Type B pancreatic cell (in vitro differentiated cells): ENCODE measurements at places on chromosomes 5 and 9. TPM values are rescaled to one million over a fixed set of nuclear protein-coding genes. Genes with fewer than 3 reads are reported as not detected.
A peak's percentile ranks its signal among the peaks of the same experiment; 100 is the strongest.

Gene ANKDD1B
- 0.93 and 1.6 TPM in 2 replicates for total RNA-seq

Gene TEX48
- total RNA-seq = not detected in 2 replicates

Gene NIM1K
- total RNA-seq = 0.43 and 0.67 TPM in 2 replicates

Gene SPATA31E1
- total RNA-seq = not detected in 2 replicates

Gene CNTLN
- 2.2 and 14.1 TPM in 2 replicates for total RNA-seq

DNA sequence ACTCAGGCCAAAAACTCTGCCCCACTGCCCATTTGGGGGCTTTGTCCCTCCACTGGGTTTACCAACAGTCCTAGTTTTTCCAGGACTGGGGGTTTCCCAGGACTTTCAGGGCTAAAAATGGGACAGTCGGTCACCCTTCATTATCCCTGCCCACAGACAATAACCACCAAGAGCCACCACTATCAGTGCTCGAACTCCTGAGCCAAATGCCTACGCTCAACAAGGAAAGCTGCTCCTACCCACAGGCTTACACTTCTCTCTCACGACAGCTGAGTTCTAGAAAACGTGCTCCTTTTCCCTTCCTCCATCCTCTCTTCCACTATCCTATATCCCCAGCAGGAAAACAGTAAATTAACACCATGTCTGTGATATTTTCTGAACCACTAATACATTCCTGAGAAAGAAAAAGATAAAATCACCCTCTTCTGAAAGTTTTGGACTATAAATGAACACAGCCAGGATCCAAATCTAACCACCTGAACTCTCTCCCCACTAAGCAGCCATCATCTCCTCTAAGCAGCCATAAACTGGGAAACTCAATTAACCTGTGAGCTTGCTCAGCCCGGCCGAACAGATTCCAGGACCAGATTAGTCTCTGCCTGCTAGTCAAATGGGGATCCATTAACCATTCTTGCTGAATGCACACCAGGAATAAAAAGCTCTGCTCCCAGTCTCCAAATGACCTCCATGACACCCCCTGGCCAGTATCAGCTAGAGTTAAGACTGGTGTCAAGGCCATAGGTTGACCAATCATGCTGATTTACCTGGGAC lies 41.8 kb downstream of the KLHL3 start:
- peaks cover 8% of the 10 kb centered on the region for H3K36me3 ChIP-seq
- H3K4me3 ChIP-seq = no peak overlapping the region
- no peaks in the 10 kb centered on the region for H3K4me1 ChIP-seq
- no peak overlapping the region for H3K27ac ChIP-seq
- H3K27me3 ChIP-seq = no peaks in the 10 kb centered on the region

- no peaks in the 10 kb centered on the region for H3K27me3 ChIP-seq
- no peak for DNase-seq
- H3K27ac ChIP-seq = no peak overlapping the region
- no peak overlapping the region for H3K4me3 ChIP-seq
These were observed 31.3 kb downstream of the MARCHF3 start for GRCh38 chr5:126998895-126999570.

DNA sequence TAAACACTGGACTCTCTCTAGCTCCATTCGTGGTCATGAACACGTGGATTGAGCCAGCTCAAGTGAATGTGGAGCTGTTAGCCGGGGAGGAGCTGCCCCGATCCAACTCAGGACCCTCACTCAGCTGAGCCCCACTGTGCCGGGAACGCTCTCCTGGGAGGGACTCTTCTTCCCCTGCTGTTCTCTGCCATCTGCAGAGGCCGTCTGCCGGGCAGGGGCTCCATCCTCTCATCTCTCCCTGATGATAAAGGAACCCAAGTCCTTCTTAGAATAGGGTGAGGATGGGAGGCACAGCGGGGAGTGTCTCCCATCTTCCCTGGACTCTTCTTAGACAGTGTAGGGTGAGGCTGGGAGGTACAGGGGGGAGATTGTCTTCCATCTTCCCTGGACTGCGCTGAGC lies 120.5 kb upstream of the IRX4 start:
- no peak for DNase-seq
- no peak overlapping the region for H3K27ac ChIP-seq
- no peaks in the 10 kb centered on the region for H3K36me3 ChIP-seq
- H3K4me1 ChIP-seq = no peaks in the 10 kb centered on the region

- no peaks in the 10 kb centered on the region for H3K4me1 ChIP-seq
- no peak for DNase-seq
- no peak overlapping the region for H3K27ac ChIP-seq
These were observed 529 bp upstream of the NRARP start for GRCh38 chr9:137302449-137303150.

- H3K27ac ChIP-seq = no peak overlapping the region
- DNase-seq = peak; percentile 45
- no peaks in the 10 kb centered on the region for H3K36me3 ChIP-seq
- no peak overlapping the region for H3K4me3 ChIP-seq
- H3K27me3 ChIP-seq = peaks cover 40% of the 10 kb centered on the region
- H3K4me1 ChIP-seq = no peaks in the 10 kb centered on the region
These were observed 10.8 kb downstream of the OR13J1 start for GRCh38 chr9:35859310-35859989.

- peaks cover 9% of the 10 kb centered on the region for H3K4me1 ChIP-seq
- no peak overlapping the region for H3K27ac ChIP-seq
- no peak overlapping the region for H3K4me3 ChIP-seq
- no peak for DNase-seq
- peaks cover 3% of the 10 kb centered on the region for H3K36me3 ChIP-seq
These were observed 139.0 kb upstream of the GAS1 start for GRCh38 chr9:87086221-87086818.

GRCh38 chr9:117273612-117274011 lies 141.2 kb downstream of the ASTN2 start:
- DNase-seq = no peak
- H3K27me3 ChIP-seq = no peaks in the 10 kb centered on the region
- H3K36me3 ChIP-seq = no peaks in the 10 kb centered on the region
- H3K27ac ChIP-seq = no peak overlapping the region
- no peak overlapping the region for H3K4me3 ChIP-seq

- H3K27ac ChIP-seq = no peak overlapping the region
- peaks cover 10% of the 10 kb centered on the region for H3K4me1 ChIP-seq
- no peaks in the 10 kb centered on the region for H3K27me3 ChIP-seq
- H3K4me3 ChIP-seq = no peak overlapping the region
- no peaks in the 10 kb centered on the region for H3K36me3 ChIP-seq
These were observed 607.2 kb upstream of the WWC1 start for GRCh38 chr5:167684251-167684650.

DNA sequence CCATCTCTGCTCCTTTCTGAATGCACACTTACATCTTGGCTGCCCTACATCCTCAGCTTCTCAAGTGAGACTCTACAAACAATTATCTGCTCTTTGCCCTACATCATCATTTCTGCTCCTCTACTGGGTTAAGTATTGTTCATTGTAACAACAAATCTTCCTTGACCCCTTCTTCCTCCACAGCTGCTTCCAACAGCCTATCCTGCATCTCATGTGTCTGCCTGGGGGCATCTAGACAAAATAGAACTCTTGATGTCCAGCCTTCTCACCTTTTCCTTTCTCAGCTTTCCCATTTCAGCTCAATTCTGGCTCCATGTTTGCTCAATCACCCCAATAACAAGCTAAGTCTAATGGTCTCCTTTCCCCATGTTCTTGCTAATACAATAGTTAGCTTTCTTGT lies 509.8 kb downstream of the DIRAS2 start:
- H3K27ac ChIP-seq = no peak overlapping the region
- no peaks in the 10 kb centered on the region for H3K36me3 ChIP-seq
- no peak overlapping the region for H3K4me3 ChIP-seq
- peaks cover 6% of the 10 kb centered on the region for H3K27me3 ChIP-seq
- H3K4me1 ChIP-seq = no peaks in the 10 kb centered on the region

DNA sequence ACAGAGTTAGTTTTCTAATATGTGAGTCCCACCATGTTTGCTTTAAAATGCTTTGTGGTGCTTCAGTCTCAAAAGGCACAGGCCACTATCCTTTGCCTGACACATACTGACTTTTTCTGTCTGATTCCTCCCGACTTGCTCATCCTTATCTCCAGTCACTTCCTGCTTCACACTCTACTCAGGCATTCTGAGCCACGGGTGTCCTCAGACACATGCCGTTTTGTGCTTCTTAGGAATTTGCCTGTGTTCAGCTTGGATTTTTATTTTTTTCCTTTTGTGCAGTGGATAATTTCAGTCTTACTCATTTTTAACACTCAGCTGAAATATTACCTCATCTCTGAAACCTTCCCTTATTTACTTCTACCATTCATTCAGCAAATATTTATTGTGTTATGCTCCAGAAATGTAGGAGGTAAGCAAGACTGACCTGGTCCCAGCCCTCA lies 54.1 kb downstream of the MAN2A1 start:
- peaks cover 47% of the 10 kb centered on the region for H3K4me1 ChIP-seq
- DNase-seq = no peak
- peaks cover 10% of the 10 kb centered on the region for H3K36me3 ChIP-seq
- no peak overlapping the region for H3K4me3 ChIP-seq

DNA sequence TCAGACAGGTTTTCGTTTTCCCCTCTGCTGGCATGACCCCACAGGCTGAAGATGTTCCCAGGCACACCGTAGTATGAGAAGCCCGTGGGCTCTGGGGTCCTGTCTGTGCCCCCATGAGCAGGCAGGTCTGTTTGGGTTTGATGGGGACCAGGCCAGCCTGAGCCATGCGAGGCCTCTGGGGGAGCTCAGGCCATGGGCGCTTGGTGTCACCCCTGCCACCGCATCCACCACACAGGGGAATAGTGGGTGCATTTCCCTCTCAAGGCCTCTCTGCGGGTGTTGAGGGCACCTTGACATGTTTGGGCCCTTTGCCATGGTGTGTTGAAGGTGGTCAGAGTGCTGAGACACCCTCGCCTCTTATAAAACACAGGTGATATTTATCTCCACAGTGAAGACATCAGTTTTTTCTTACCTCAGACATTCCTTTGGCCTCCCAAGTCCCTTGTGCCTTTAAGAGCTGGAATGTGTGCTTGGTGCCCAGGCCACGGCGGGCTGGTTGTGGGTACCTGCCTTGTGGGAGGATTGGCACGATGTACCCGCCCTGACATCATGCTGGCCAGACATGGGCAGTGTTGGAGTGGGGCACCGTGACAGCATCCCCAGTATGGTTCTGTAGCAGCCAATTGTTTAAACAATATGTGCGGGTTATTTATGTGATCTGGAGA lies 68.3 kb downstream of the WNK2 start:
- H3K27ac ChIP-seq = no peak overlapping the region
- no peaks in the 10 kb centered on the region for H3K27me3 ChIP-seq
- DNase-seq = no peak
- no peaks in the 10 kb centered on the region for H3K4me1 ChIP-seq
- no peak overlapping the region for H3K4me3 ChIP-seq

- no peaks in the 10 kb centered on the region for H3K27me3 ChIP-seq
- H3K27ac ChIP-seq = no peak overlapping the region
- no peak overlapping the region for H3K4me3 ChIP-seq
- no peak for DNase-seq
- no peaks in the 10 kb centered on the region for H3K4me1 ChIP-seq
- H3K36me3 ChIP-seq = no peaks in the 10 kb centered on the region
These were observed 508.8 kb upstream of the CTNND2 start for GRCh38 chr5:12413075-12413474.

DNA sequence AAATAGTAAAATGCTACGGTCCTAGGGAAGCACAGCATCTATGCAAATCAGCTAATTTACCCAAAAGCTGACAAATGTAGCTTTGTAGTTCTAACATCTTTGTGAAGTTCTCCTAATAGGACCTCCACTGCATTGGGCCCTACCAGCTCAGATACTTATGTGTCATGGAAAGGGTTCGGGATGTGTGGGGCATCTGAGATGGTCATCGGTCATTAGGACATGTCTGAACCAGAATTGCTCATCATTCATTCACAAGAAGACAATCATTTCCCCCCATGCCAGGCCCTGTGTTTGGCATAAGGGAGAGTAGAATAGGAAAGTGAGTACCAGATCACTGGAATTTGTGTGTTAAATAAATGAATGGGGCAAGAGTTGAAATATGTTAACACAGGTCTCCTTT lies 35.7 kb downstream of the PWWP2A start:
- H3K4me3 ChIP-seq = no peak overlapping the region
- peaks cover 3% of the 10 kb centered on the region for H3K36me3 ChIP-seq
- H3K4me1 ChIP-seq = peaks cover 17% of the 10 kb centered on the region
- H3K27ac ChIP-seq = no peak overlapping the region
- H3K27me3 ChIP-seq = no peaks in the 10 kb centered on the region

DNA sequence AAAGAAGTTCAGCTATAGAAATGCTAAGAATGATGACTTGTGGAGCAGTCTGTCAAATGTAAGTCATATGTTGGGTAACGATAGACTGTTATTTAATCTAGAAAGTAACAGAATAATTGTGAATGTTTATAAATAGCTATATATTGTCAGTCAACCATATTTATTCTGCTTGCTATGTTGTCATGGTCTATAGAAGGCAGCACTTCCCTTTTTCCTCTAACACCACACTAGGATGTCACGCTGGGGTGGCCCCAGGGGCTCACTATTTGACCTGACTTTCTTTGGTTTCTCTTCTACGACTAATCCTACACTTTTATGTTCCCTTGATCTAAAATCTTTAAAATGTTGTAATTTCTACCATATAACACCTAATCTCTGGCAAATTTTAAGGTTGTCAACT lies 20.5 kb downstream of the ERAP2 start:
- peaks cover 4% of the 10 kb centered on the region for H3K36me3 ChIP-seq
- H3K4me1 ChIP-seq = no peaks in the 10 kb centered on the region
- no peak for DNase-seq
- H3K27ac ChIP-seq = no peak overlapping the region

DNA sequence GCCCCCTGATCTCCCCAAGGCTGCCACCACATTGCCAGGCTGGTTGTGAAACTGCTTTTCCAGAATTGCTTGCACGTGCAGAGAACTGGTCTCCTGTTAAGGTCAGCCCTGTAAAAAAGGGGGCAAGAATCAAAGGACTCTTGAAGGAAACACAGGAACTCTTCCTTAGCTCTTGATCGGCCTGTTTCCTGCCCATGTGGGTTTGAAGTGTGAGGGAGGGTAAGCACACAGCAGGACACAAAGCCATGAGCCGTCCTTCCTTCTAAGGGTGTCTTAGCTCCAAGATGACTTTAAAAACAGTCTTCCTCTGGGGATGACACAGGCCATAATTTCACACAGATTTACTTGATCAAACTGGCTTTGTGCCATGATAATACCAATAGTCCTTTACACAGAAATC lies 36.1 kb downstream of the TEK start:
- no peak for DNase-seq
- no peaks in the 10 kb centered on the region for H3K36me3 ChIP-seq
- H3K27ac ChIP-seq = no peak overlapping the region
- H3K27me3 ChIP-seq = peaks cover 11% of the 10 kb centered on the region
